ENCODE measurements at places on chromosomes 11 and 22.

DNA sequence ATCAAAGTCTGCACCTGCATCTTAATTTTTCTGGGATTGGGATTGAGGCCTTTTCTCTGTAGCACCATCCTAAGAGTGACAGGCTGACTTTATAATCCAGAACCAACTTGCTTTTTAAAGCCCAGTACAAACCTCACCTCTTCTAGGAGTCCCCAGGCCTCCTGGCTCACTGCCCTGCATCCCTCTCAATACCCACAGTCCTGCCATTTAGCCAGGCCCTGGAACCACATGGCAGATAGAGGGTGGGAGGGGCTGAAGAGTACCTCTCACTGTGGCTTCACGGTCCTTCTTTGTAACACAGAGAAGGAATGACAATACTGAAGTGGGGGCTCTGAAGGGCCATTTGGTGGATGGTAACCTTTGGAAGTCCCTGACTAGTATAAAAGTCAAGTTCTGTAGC lies 63.5 kb upstream of the PHOX2A start:
- DNase-seq: no peak

- no peak for DNase-seq
These were observed 23.4 kb upstream of the KRTAP5-6 start for GRCh38 chr11:1673446-1674172.

DNA sequence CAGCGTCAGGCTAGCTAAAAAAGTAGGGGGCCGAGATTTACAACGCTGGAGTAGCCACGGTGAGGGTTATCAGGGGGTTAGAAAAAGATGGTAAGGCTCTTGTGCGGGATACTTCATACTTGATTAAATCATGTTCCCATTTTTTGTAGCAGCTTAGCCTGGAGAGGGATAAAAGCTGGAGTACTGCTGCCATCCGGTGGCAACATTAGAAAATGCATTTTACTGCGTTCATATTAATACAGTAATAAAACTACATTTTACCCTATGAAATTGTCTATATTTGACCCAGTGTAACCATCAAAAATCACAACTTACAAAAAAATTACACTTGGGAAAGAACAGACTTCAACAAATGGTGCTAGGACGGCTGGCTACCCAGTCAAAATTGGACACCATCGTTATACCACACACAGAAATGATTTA lies 17.3 kb downstream of the RPUSD4 start:
- peak; percentile 67 for DNase-seq

GRCh38 chr22:23457380-23457985 lies 122.6 kb downstream of the IGLL1 start:
- no peak for DNase-seq

DNA sequence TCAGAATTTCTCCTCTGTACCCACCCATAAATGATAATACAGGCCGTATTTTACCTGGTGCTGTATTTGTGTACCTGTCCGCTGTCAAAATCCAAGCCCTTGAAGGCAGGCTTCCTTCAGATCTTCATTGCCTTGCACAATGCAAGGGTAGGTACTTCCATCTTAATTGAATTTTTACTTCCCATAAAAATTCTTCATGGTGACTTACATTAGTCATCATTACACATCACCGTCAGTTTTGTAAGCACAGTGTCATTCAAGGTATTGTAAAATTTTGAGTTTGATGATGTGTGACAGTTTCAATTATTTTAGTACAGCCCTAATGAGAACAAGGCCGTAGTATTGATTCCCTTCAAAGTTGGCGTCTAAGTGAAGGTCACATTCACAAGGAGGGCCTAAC lies 770 bp upstream of the TSG101 start:
- peak; percentile 14 for DNase-seq

DNA sequence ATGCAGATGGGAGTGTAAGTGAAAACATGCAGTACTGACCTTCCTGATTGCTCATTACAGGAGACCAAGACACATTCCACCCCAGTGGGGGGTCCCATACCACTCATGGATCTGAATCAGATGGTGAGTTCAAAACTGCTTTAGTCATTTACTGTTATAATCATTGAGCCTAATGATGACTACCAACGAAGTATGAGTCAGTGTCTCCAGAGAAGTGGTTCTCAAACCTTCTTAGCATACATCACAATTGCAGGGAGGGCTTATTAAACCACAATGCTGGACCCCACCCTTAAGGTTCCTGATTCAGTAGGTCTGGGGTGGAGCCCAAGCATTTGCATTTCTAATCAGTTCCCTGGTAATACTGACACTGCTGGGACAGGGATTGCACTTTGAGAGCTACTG lies 75.8 kb downstream of the CD44 start:
- no peak for DNase-seq

GRCh38 chr11:44623731-44624491 lies 58.4 kb downstream of the CD82 start:
- DNase-seq: peak; percentile 5

GRCh38 chr11:124225471-124225870 lies 15.4 kb upstream of the OR8G1 start:
- no peak for DNase-seq

GRCh38 chr11:77502346-77502905 lies 28.5 kb upstream of the PAK1 start:
- no peak for DNase-seq

- no peak for DNase-seq
These were observed 136.5 kb upstream of the C11orf87 start for GRCh38 chr11:109285465-109285864.

GRCh38 chr11:47991266-47991830 lies 11.0 kb downstream of the PTPRJ start:
- peak; percentile 59 for DNase-seq

GRCh38 chr11:45754261-45754709 lies 50.7 kb upstream of the SLC35C1 start:
- peak; percentile 67 for DNase-seq

Data from hepatocyte (in vitro differentiated cells).